ENCODE measurements at places on chromosomes 16 and 17.

DNA sequence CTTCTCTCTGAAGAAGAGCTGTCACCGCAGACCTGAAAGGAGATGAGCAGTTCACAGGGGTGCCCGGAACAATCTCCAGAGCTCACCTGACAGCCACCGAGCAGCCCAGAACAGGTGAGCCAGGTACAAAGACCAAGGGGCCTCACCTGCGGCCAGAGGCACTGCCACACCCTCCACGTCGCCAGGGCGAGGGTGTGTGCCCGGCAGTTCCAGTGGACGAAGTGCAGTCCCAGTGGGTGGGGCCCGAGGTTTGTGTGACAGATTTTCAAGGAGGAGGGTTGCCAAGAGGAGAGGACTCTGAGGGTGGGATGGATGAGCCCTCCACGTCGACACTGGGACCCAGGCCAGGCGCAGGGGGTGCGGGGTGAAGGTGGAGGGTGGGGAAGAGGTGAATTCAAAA is 61.7 kb downstream of the SMPD3 start:
- no peak for DNase-seq

DNA sequence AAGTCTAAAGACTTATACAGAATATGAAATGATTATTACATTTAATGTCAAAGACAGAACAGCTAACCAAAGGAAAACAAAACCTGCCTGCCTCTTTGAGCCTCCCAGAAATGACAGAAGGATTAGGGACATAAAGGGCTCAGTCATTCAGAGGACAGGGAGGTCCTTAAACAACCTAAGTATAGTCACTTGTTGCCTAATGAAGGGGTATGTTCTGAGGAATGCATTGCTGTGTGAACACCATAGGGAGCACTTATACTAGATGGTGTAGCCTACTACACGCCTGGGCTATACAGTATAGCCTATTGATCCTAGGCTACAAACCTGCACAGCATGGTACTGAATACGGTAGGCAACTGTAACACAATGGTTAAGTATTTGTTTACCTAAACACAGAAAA is 106.4 kb downstream of the PARN start:
- DNase-seq = no peak

DNA sequence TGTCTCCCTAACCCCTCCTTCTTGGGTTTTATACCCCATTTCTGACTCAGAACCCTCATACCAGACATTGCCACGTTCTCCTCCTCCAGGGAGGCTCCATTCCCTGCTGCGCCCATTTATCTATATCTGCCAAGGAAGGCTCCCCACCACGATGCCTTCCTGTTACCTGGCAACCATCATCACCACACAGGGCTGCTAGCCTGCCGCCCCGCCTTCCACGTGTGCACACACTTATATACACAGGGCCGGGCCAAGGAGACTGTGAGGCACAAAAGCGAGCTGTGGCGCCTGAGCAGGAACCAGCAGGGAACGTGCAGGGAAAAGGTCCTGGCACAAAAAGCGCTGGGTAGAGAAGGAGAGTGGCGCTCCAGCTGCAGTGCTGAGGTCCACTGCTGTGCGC is 261.8 kb downstream of the CBLN1 start:
- DNase-seq = no peak

DNA sequence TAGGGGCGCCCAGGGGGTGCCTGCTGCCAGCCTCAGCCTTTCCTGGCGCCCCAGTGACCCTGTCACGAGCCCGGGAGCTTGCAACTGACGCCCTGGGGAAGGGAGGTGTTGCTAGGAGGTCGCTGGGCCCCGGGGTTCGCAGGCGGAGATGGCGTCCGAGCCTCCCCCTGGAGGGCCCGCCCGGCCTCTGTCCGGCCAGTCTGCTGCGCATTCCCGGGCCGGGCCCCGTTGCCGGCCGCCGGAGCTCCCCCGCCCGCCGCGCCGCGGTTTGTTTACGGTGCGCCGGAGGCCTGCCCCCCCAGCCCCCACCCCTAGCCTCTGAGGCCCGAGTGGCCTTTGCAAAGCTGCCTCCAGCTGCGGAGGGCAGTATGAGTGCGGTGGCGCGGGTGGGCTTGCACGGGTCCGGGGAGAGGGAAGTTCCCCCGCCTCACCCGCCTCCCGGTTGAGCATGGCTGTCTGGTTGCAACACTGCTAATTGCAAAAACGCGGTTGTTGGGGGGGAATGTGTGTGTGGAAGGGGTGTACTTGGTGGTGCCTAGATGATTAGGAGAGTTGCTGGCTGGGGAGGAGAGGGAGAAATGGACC is 514 bp downstream of the THRA start:
- no peak for DNase-seq

- no peak for DNase-seq
Measured at GRCh38 chr17:3613124-3613523, 3.9 kb upstream of the TRPV1 start.

DNA sequence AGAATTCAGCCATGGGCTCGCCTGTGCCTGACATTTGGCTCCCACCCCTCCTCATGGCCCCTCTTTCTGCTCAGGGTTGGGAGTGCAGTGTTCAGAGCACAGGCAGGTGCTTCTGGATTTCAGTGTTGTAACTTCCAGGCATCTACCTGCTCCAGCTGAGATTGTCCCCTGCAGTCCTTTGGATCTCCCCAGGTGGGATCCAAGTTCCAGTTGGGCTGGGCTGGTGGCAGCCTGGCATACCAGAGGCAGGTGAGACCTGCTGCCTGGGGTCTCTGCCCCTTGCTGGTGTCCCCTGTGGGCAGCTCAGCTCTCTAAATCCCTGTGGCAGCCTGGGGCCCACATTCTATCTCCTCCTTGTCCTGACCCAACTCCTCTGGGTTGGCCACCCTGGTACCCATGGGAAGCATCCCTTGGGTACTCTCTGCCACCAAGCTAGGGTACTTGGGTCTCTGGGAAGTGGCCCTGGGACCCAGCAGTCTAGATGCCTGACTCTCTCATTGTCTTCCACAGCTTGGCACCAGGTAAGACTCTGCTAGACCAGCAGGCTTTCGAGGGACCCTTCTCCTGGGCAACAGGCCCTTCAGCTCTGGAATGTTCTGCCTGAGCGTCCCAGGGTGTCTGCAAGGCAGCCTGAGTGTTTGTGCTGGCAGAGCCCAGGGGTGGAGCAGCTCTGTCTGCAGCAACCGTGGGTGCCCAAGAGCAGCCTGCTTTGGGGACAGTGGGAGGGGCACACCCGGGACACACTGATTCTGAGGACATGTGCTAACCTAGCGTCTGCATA is 42.5 kb downstream of the DNAH17 start:
- DNase-seq = no peak

- no peak for DNase-seq
Measured at GRCh38 chr17:9002606-9003354, 18.5 kb upstream of the NTN1 start.

GRCh38 chr17:21815352-21816063 is 123.2 kb downstream of the KCNJ18 start:
- no peak for DNase-seq

- no peak for DNase-seq
Measured at GRCh38 chr16:25258861-25259179, 1.2 kb upstream of the ZKSCAN2 start.

- no peak for DNase-seq
Measured at GRCh38 chr16:17467923-17468540, 2.7 kb downstream of the XYLT1 start.

DNA sequence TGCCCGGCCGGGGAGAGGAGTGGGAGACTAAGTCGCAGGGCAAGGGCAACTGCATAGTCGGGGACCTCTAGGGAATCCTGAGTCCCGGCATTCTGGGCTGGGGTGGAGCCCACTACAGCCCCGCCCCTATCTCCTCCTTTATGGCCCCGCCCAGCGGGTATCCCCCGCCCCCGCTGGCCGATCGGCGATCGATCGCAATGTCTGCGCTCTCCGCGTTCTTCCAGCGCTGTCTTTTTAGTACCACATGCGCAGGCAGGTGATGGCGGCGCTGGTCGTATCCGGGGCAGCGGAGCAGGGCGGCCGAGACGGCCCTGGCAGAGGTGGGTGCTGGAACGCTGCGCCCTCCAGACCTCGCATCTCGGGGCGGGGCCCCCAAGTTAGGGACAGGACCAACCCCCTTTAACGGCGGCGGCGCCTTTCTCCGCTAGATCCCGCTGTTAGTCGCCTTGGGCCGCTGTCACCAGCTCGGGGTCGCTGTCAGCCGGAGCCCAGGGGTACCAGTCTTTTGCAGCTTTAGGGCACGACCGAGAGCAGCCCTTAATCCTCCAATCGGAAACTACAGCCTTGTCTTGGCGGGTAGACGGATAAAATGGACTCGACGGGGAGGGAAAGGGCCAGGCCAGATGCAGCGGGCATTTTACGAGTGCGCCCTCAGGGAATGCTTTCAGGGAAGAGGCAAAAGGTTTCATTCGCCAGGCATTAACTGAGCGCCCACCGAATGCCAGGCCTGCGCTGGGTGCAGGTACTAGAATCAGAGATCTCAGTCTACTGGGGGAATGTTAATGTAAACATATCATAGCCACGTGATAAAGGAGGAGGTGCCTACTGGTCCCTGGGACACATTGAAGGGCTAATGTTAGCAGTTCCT is at the start of gene DPH1:
Gene DPH1, plus strand, starts transcription at position 243 of the 868 bp plus-strand sequence. Its CDS starts 17 bp downstream, at position 260.
- peak; percentile 79 for DNase-seq

GRCh38 chr16:24140730-24141129 is 115.4 kb upstream of the CACNG3 start:
- DNase-seq = no peak

DNA sequence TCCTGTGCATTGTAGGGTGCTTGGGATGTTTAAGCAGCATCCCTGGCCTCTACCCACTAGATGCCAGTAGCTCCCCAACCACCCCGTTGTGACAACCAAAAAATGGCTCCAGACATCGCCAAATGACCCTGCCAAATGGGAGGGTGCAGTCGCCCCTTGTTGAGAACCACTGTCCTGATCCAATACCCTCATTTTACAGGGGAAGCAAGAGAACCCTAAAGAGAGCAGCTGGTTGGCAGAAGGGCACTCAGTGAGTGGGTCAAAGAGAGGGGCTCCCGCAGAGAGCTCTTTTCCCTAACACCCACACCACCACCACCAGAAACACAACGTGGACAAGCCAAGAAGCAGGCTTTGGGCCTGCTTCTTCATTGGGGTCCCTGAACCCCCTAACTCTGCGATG is 18.4 kb downstream of the TEKT5 start:
- no peak for DNase-seq

GRCh38 chr17:77596491-77597417 is 361.7 kb upstream of the TNRC6C start:
- DNase-seq = no peak

GRCh38 chr17:63931981-63932561 is at the start of gene CD79B:
CD79B (minus strand) TSS chr17:63932331; CDS start chr17:63932261, 70 bp downstream.
- no peak for DNase-seq

GRCh38 chr17:79243603-79243990 is 169.0 kb downstream of the ENGASE start:
- no peak for DNase-seq

All from T follicular helper cell (primary cell).